NCI-H460 (cell line): ENCODE measurements at places on chromosomes 16 and 17.

DNA sequence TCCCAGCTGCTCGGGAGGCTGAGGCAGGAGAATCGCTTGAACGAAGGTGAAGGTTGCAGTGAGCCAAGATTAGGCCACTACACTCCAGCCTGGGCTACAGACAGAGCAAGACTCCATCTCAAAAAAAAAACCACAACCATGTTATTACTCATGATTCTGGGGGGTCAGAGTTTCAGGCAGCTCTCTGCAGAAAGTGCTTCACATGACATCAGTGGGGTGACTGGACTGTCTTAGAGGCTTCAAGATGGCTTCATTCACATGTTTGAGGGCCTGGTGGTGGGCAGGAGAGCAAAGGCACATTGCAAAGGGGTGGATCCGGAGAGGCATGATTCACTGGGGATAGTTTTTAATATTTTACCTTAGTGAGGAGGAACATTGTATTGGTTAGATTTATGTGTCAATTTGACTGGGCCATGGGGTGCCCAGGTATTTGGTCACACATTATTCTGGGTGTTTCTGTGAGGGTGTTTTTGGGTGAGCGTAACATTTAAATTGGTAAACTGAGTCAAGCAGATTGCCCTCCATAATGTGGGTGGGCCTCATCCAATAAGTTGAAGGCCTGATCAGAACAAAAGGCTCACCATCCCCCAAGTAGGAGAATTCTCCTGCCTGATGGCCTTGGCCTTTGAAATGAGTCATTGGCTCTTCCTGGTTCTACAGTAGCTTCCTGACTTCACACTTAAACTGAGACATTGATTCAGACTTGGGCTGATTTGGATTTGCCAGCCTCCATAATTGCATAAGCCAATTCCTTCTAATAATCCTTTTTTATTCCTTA, 109.8 kb downstream of the GOSR1 start:
- no peak for DNase-seq

DNA sequence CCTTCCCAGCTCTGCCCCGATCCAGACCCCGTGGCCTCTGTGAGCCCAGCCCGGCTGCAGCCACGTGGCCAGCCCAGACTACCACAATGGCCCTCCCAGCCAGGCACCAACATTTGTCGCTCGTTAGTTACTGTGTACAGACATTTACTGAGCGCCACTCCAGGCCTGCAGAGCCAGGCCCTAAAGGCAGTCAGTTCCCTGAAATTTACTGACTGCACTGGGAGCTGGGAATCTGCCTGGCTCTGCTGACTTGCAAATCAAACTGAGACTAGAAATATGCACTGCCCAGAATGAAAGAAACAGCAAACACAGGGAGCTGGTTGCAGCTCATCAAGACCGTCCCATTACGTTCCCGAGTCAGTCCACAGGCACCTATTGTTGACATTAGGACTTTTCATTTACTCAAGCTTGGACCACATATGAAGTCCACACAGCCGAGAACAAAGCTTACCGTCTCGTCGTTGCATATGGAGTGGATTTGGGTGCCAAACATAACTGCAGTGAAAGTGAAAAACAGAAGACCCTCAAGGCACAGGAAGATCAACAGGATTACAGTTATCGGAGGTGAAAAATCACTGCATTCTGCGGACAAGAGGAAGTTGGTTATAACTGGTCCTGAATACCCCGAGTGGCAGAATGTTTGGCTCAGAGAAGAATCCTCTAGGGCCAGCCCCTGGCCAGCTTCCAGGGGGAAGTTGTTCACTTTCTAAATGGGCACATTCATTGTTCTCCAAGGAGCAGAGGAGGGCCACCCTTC, 34.5 kb downstream of the ZDHHC7 start:
- no peak for DNase-seq

DNA sequence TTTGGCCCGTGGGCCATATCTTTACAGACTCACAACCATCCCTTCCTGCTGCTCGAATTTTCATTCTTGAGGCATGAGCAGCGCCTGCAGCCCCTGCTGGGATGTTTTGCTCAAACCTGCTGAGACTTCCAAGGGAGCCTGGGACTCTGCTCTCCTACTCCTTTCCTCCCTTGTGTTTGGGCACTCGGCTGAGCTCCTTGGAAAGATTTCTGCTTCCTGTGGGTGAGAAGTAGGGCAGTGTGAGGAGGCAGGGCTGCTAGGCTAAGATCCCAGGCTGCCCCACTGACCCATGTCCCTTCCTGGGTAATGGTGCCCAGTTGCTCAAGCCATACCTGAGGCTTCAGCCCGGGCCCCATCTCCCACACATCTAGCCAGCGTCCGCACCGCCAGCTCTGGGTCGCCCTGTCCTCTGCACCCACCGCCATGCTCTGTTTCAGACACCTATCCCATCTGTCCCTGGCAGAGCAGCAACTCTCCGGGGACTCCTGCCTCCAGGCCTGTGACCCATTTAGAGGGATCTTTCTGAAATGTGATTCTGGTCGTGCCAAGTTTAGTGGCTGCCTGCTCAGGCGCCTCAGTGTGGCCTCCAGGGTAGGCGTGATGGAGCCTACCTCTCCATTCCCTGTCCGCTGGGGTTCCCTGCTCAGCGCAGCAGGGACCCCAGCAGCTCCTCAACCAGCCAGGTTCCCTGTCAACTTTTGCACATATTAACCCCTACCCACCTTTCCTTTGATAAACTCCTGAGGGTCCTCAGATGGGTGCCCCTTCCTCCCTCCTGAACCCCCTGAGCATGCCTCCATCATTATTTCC, 190.1 kb downstream of the CCDC182 start:
- DNase-seq: no peak

- DNase-seq: peak; percentile 70
Observed at GRCh38 chr16:57316390-57317017, 32.0 kb upstream of the PLLP start.

DNA sequence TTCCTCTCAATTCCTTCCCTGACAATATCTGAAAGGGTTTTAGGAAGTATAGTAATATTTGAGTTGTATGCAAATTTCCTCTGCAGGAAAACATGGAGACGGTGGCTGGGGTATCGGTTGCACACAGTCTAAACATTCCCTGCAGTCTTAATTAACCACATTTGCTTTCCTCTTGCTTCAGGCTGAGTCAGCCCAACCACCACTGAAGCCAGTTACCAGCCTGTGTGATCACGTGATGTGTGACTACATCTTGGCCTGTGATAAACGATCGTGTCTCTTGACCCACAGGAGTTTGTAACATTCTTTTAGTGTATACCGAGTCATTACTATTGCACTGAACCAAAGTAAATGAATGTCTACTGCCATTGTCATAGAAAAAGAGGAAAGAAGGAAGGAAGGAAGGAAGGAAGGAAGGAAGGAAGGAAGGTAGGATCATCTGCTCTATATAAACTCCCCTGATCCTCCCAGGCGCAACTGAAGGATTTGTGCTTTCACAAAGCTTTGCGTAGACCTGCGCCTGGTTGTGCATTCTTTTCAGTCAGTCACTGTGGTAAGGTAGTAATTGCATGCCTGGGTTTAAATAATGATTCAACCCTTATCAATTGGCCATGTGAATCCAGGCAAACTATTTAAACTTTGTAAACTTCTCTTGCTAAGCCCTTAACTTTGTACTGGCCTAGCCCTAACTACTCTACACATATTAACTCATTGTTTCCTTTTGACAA, 280.6 kb upstream of the SALL1 start:
- no peak for DNase-seq

DNA sequence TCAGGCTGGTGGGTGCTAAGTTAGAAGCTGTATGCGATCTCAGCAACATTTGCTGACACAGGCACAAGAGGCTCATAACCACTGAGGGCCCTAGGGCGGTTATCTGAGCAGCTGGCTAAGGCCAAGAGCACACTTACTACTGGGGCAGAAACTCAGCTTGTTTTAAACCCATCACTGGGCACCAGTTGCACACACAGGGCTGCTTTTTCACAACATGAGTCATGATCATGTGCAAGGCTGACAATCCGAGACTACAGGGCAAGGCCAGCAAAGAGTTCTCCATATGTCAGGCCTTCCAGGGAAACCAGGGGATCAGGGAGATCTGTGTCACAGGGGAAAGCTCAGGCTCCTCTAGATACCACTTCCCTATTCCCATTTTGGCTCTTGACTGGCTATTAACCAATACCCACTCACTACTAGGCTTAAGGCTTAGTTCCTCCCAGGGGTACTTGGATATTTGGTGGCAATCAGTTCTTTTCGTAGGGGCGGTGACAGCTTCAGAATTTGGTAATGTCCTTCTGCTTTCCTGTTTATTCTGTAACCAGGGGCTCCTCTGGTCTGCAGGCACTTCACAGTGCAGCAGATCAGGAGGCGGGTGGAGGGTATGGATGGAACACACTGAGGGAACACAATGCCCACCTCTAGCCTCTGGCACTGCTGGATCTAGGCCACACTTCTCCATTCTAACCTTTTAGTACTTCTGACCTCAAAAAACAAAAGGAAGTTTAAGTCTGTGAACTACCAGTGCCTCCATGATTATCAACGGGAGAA, 44.9 kb upstream of the ERN1 start:
- no peak for DNase-seq
